ENCODE measurements at places on chromosomes 11 and 22. TPM values are rescaled to one million over a fixed set of nuclear protein-coding genes. Genes with fewer than 3 reads are reported as not detected.

The GDPD4 gene
- total RNA-seq = not detected

The SLC29A2 gene
- total RNA-seq = 0.79 TPM

The GNG3 gene
- total RNA-seq = not detected

The FGF3 gene
- not detected for total RNA-seq

The TYR gene
- total RNA-seq = not detected

The SCN4B gene
- not detected for total RNA-seq

The MUC5AC gene
- total RNA-seq = not detected

The MS4A15 gene
- not detected for total RNA-seq

The FAM89B gene
- total RNA-seq = 17.7 TPM

The GPR83 gene
- total RNA-seq = not detected

The KRTAP5-7 gene
- total RNA-seq = not detected

The DHCR7 gene
- 38.3 TPM for total RNA-seq

The KIRREL3 gene
- total RNA-seq = not detected

The RCOR2 gene
- under 0.01 TPM for total RNA-seq

The KIF18A gene
- total RNA-seq = 6.8 TPM

The TUBA8 gene
- 0.65 TPM for total RNA-seq

The ZBTB16 gene
- total RNA-seq = 22.0 TPM

The RAG2 gene
- not detected for total RNA-seq

The JAML gene
- not detected for total RNA-seq

The NNMT gene
- total RNA-seq = 316 TPM

The SAA4 gene
- total RNA-seq = not detected

The HBG2 gene
- total RNA-seq = not detected

The PDGFB gene
- total RNA-seq = 29.6 TPM

The HIC2 gene
- 3.2 TPM for total RNA-seq

The LAYN gene
- 143 TPM for total RNA-seq

The MFNG gene
- 89.8 TPM for total RNA-seq

The MB gene
- total RNA-seq = not detected

The TRIM49 gene
- total RNA-seq = not detected

The KRTAP5-8 gene
- not detected for total RNA-seq

The ART1 gene
- not detected for total RNA-seq

The NXPE4 gene
- not detected for total RNA-seq

All from lung microvascular endothelial cell (primary cell).